IPS-NIHi11 (cell line): ENCODE measurements at places on chromosomes 11 and 22.

DNA sequence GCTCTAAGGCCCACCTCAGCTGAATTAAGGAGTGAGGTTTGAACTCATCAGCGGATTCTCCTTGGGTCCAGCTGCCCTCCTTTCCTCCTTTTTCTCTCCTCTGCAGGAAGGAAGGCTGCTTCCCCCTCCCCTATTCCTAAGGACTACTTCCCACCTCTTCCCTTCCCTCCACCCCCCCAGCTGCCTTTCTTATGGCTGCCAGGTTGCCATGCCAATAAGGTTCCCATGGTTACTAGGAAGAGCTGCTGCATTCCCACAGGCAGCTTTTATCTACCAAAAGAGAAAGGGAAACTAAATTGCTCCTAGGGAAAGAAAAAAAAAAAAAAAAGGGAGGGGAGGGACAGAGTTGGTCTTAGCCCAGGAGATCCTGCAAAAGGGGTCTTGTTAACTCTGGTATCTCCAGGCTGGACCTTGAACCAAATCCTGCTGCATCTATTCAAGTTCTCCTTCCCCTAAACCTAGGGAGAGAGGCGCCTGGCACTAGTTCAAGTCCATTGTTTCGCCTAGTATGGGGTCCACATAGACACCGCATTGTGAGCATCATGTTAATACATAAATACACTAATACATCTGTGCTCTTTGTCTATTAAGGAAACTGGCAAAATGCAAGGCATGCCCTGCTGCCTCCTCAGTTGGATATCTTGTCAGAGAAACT is 21.2 kb upstream of the FEZ1 start:
- DNase-seq: peak; percentile 88

- no peak for DNase-seq
Observed at GRCh38 chr11:106398502-106399075, 321.1 kb downstream of the AASDHPPT start.

DNA sequence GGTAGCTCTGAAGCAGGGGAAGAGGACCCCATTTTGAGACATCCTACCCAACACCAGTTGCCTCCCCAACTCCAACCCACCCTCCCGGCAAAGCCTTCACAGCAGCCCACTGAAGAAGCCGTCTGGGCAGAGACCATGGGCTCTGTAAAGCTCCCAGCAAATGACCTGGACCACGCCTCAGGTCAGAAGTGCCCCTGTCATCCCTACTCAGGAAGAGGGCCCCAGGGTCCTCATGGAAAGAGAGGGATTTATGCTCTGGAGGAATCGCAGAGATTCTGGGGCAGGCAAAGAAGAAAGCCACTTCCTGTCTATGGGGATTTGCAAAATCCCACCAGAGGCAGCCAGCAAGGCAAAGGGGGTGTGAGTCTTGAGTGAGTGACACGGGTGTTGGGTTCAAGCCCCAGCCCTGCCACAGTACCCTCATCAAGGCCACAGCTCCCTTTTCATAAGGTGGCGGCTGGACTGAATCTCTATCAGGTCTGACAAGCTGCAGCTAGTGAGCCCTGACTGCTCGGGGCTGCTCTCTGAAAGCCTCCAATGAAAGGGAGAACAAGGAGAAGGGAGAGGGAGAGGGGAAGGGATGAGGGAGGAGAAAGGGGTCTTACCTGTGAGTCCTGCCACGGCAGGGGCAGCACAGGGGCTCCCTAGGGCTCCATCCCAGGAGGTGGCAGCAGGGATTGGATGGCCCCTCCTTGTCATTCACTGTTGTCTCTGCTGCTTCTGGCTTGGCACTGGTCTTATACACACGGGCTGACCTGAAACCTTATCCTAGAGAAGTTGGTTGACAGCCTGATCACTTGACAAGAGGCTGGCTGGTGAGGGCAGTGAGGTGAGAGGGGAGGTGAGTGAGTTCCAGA is at the start of gene UCP3:
Gene UCP3 (minus strand): TSS at position 713 of the 857 bp plus-strand sequence. CDS start 2,043 bp downstream, outside the sequence.
- DNase-seq: no peak

DNA sequence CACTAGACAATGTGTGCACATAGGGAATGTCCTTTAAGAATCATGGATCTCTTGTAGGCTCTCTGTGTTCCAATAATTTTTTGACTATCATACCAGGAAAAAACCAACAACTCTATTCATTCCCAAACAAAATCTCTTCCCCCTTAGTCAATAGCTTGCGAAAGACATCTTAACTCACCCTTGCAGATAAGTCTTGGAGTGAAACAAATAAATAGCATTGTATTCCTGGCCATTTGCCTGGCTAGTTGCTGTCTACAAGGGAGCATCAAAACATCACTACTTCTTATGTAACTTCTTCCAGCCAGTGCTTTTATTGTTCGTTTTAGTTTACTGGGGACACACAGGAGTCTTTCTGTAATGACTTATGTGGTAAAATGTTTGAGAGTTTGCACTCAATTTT is 29.4 kb downstream of the SCN3B start:
- DNase-seq: no peak

GRCh38 chr11:133947321-133947756 is 9.4 kb downstream of the IGSF9B start:
- peak; percentile 90 for DNase-seq

DNA sequence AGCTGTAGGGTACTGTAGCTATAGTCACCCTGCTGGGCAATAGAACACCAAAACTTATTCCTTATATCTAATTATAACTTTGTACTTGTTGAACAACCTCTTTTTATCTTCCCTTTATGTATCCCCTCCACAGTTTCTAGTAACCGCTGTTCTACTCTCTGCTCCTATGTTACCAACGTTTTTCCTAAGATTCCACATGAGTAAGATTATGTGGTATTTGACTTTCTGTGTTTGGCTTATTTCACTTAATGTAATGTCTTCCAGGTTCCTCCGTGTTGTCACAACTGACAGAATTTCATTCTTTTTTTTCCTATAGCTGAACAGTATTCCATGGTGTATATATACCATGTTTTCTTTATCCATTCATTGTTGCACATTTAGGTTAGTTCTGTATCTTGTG is 258.4 kb downstream of the DYNC2H1 start:
- DNase-seq: no peak

GRCh38 chr11:1219834-1220815 is 2.7 kb upstream of the MUC5B start:
- DNase-seq: peak; percentile 31

DNA sequence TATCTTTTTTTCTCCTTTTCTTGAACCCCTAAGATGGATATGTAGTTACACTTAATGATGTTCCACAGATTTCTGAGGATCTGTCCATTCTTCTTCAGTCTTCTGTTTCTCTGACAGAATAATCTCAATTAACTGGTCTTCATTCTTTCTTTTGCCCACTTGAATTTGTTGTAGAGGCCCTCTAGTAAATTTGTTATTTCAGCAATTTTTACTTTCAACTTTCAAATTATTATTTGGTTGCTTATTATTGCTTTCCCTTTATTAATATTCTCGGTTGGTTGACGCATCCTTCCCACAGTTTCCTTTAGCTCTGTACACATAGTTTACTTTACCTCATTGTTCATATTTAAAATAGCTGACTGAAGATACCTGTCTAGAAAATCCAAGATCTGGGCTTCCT is 1013.7 kb upstream of the CNTN5 start:
- no peak for DNase-seq

GRCh38 chr11:1773131-1773993 is 9.6 kb upstream of the CTSD start:
- DNase-seq: no peak

DNA sequence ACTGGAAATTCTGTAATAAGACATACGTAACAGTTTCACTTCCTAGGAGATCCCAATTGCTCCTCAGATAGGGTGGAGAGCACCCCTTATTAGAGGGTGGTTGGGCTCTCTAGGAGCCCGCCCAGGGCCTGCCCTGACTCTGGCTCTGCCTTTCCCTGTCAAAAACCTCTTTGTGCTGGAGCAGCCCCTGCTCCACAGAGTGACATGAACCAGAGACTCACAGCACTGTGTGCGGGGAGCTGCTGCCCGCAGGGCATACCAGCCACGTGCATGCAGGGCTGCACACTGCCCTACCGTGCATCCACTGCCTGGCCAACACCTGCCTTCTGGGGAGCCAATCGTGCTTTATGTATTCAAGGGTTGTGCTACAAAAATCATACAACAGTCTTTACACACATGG is 24.3 kb downstream of the KCNQ1OT1 start:
- DNase-seq: no peak

DNA sequence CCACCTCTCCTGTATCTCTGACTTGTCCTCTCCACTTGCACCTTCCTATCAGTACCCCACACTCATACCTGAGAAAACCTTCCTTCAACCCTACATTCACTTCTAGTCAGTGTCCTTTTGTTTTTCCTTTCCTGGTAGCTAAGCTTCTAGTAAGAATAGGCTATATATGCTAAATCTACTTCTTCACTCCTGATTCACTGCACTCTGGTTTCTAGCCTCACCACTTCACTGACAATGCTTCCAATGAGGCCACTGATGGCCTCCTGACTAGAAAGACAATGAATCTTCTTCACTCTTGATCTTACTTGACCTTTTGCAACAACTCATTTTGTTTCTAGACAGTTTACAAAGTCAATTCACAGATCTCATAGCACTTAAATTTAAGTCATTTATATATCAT is 52.0 kb downstream of the RELT start:
- DNase-seq: no peak

- DNase-seq: no peak
Observed at GRCh38 chr11:26021017-26021416, 310.9 kb upstream of the ANO3 start.

GRCh38 chr11:56988614-56989013 is at the start of gene OR5AK2:
Gene OR5AK2, plus strand, starts transcription at chr11:56988914. Its CDS starts 0 bp downstream, at chr11:56988914.
- DNase-seq: no peak

- no peak for DNase-seq
Observed at GRCh38 chr11:74646954-74647353, 54.6 kb downstream of the POLD3 start.

- DNase-seq: peak; percentile 28
Observed at GRCh38 chr11:43825217-43825816, 55.3 kb upstream of the ALKBH3 start.

- no peak for DNase-seq
Observed at GRCh38 chr11:117910941-117911655, 18.1 kb downstream of the TMPRSS13 start.

- no peak for DNase-seq
Observed at GRCh38 chr22:42791721-42792452, 65.2 kb downstream of the ARFGAP3 start.

GRCh38 chr11:45344028-45344427 is 57.9 kb upstream of the SYT13 start:
- no peak for DNase-seq

DNA sequence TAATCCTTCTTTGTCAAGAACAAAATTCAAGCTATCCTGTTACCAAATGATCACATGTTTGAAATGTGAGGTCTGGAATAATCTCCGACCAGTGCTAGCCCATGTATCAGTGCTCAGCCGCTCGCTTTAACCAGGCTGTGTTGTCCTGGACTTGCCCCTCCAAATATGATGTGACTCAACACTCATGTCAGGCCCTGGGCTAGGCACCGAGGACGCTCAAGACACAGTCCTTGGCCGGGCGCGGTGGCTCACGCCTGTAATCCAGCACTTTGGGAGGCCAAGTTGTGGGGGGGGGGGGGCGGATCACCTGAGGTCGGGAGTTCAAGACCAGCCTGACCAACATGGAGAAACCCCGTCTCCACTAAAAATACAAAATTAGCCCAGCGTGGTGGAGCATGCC is 54.1 kb upstream of the WNT7B start:
- no peak for DNase-seq

DNA sequence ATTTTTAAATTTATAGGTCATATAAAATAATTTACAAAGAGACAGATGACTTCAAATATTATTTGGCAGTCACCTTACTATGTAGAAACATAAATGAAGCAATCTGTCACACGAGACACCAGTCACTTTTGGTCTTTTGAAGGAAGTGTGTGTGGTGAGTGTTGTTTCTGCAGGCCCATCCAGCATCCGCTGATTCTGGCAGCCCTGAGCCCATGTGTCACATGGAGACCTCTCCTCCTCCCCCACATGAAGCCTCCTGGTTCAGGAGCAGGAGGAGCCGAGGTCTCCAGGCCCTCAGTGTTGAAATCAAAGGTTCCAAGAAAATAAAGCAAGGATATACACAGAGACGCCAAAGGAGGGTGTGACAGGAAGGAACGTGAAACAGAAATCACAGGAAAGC is 60.1 kb downstream of the ARFGAP3 start:
- DNase-seq: no peak

DNA sequence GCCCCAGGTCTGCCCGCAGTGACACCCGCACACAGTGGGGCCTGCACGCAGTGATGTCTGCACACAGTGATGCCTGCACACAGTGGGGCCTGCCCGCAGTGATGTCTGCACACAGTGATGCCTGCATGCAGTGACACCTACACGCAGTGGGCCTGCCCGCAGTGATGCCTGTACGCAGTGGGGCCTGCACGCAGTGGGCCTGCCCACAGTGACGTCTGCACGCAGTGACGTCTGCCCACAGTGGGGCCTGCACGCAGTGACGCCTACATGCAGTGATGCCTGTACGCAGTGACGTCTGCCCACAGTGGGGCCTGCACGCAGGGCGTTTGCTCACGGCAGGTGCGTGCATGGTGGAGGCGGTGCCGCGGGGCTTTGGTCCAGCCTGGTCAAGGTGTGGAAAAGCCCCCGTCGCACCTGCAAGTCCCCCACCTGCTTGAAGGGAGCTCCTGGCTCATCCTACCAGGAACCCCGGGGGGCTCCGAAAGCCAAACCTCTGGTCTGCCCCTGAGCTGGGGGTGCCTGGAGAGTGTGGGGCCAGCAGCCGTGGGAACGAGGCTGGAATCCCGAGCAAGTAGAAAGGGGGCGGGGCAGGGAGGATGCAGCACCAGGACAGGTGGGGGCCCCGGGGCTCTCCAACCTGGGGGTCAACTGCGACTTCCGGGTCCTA is 8.9 kb upstream of the SYT8 start:
- no peak for DNase-seq

DNA sequence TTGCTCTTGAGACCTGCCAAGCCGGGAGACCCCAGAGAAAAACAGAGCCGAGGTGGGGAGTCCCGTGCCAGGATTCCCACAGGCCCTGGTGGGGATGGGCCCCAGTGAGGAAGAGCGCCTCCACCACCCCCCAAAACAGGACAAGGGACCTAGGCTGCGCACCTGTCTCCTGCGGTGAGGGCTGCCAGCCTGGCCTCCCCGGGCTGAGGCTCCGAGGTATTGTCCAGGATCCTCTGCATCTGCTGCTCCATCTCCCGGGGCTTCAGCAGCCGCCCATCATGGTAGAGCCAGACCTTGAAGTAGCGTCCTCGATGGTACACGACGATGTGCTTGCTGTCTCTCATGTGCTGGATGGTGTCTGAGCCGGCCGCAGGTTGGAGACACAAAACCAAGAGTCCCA is 33.3 kb upstream of the TESMIN start:
- DNase-seq: no peak

- no peak for DNase-seq
Observed at GRCh38 chr11:9855579-9856287, 191.9 kb downstream of the SWAP70 start.

- no peak for DNase-seq
Observed at GRCh38 chr22:42562684-42563083, 8.9 kb downstream of the SERHL2 start.
